ENCODE measurements at places on chromosomes 5 and 9.

GRCh38 chr9:124813501-124814163, 36.7 kb downstream of the OLFML2A start:
- no peak for DNase-seq

- no peak for DNase-seq
Observed at GRCh38 chr9:134678206-134678605, 36.6 kb downstream of the COL5A1 start.

DNA sequence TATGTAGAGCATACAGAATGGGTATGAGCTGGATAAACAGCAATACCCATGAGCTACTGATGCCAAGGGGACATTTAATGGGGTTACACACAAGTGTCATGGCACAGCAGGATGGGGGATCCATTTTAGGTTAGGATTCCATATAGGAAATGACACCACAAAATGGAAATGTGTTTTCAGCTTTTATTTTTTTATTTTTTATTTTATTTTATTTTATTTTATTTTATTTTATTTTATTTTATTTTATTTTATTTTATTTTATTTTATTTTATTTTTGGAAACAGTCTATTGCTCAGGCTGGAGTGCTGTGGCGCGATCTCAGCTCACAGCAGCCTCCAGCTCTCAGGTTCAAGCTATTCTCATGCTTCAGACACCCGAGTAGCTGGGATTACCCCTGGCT, 11.6 kb downstream of the ZNF474 start:
- no peak for DNase-seq

- no peak for DNase-seq
Observed at GRCh38 chr5:97065475-97065874, 76.9 kb downstream of the LIX1 start.

GRCh38 chr9:126395439-126396212, 69.0 kb downstream of the MVB12B start:
- no peak for DNase-seq

DNA sequence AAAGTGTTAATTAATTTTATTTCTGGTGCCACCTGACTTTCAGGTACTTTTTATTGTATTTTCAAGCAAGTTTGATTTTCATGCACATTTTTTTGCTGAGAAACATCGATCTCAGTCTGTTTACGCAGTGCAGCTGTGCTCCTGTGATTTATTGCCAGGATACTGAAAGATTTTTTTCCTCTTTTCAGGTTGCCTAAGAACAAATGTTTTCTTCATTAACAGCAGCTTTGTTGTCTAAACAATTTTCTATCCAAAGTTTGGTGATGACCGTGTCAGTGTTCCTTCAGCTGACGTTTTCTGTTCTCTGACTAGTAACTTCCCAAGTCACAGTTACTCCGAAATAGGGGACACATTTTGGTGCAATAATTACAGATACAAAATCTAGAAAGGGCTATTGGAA, 78.1 kb downstream of the VCAN start:
- no peak for DNase-seq

DNA sequence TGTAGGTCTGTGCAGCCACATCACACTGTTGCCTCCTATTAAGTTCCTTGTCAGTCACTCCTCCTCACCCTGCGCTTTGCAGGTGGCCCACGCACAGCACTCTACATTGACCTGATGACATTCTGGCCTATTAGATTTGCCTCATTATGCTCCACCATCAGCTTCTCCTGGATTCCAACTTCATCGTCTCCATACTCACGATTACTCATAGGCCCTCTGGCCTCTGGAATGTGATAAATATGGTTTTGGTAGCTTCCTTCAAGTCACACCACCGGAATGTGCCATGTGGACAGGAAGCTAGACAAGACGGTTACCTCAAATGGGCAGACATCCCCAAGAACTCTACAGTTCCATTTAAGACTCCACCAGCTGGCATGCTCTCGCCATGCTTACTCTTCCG, 158.0 kb upstream of the LHFPL2 start:
- DNase-seq: no peak

DNA sequence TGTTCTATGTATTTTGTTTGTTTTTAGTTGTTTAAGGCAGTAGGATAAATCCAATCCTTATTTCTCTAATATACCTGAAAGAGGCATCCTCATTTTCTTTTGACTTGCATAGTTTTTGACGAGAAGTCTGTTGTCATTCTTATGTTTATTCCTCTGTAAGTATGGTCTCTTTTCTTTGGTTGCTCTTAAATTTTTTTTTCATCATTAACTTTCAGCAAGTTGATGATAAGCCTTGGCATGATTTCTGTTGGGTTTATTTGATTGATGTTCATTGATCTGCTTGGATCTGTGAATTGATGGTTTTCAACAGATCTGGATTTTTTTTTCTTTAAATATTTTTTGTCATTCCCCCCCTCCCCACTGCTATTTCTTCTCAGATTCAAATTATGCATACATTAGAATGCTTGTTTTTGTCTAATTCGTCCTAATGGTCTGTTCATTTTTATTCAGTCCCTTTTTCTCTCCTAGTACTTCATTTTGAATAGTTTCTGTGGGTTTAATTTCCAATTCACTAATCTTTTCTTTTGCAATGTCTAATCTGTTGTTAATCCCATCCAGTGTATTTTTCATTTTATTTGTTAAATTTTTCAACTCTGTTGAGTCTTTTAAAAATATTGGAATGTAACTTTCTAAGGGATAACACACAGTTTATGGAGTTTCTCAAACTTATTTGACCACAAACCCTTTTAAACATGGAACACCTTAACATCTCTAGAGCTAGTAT, 495.9 kb downstream of the CSNK1G3 start:
- DNase-seq: no peak

DNA sequence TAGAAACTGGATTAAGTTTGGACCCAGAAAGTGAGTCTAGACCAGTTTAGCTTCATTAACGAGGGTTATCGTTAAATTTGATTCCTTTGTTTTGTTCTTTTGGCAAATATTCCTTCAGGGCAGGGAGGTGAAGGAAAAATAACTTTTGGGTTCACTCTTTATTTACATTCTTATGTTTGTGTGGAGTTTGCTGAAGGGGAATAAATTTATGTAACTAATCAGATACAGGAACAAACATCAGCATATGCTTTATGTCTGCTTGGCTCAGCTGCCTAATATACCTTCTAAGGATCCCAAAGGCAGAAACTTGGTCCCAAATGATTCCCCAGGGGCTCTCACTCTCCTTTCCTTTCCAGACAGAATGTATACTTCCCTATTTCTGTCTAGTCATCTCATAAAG, 132.4 kb downstream of the MCTP1 start:
- no peak for DNase-seq

DNA sequence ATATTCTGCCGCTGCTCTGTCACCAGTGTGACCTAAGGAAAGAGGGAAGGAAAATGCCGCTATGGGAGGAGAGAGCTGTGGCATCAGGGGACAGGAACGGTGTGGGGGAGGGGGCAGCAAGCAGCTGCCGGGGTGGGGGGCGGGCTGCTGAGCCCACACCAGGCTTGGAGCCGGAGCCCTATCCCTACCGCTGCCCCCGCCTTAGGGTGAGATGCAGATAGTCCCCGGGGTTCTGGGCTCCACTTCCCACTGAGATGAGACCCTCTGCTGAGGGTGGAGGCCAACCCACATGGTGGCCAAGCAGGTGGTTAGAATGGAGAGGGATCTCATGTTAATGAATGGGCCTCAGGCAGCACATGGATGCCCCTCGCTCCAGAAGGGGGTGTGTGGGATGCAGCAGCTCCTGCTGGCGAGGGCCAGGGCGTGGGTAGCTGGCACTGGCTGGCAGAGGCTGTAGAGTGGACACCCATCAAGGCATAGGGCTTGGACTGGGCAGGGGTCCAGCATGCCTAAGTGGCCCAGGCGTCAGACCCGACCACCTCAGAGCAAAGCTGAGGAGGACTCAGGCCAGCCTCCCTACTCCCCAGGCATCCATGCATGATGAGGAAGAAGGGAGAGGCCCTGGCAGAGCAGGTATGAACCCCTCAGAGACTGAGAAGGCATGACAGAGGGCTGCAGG, 131.5 kb downstream of the ZNF354C start:
- no peak for DNase-seq

- DNase-seq: no peak
Observed at GRCh38 chr5:112694853-112695709, 42.6 kb upstream of the APC start.

- peak; percentile 29 for DNase-seq
Observed at GRCh38 chr9:92711844-92712243, 41.9 kb upstream of the IPPK start.

DNA sequence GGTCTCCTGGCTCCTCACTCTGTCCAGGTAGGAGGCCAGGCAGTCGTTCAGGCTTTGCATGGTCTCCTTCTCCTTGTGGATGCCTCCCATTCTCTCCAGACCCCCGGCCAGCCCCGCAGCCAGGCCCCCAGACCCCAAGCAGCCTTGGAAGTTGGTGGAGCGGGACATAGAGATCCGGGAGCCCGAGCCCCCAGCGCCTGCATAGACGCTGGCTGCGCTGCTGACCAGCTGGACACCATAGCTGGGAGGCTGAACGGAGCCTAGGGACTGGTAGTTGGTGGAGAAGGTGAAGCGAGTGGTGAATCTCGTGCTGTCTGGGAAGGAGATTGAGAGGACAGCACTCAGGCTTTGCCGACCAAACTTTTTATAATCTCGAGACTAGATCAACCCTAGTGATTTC, 35.9 kb downstream of the FOXI1 start:
- no peak for DNase-seq

GRCh38 chr9:36174271-36174670, 5.1 kb downstream of the CCIN start:
- no peak for DNase-seq

GRCh38 chr9:95406121-95406520, 88.6 kb upstream of the FANCC start:
- no peak for DNase-seq

DNA sequence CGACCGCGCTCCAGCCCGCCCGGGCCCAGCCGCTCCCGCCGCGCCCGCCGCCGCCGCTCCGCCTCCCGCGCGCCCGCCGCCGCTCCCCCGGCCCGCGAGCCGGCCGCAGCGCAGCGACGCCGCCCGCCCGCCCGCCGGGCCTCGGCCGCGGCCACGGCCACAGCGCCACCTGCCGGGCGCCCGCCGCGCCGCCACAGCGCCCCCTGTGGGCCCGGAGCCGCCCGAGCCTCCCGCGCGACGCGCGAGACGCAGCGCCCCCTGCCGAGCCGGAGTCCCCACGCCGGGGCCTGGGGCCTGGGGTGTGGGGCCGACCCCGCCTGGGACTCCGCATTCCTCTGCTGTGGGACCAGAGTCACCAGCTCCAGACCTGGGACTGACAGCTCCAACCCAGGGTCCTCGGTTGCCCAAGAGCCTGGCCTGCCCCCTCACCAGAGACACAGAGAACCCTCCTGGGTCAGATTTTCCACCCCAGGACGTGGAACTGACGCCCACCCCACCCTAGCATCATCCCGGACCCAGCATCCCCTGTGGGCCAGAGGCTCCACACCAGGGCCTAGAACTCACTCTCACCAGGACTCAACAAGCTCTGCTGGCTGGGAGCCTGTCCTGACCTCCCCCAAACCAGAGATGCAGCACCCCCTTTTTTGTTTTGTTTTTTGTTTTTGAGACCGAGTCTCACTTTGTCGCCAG, at the start of gene RAPGEF1:
Gene RAPGEF1 (minus strand): TSS at position 118 of the 690 bp plus-strand sequence. CDS start 246 bp downstream, outside the sequence.
- peak; percentile 85 for DNase-seq

DNA sequence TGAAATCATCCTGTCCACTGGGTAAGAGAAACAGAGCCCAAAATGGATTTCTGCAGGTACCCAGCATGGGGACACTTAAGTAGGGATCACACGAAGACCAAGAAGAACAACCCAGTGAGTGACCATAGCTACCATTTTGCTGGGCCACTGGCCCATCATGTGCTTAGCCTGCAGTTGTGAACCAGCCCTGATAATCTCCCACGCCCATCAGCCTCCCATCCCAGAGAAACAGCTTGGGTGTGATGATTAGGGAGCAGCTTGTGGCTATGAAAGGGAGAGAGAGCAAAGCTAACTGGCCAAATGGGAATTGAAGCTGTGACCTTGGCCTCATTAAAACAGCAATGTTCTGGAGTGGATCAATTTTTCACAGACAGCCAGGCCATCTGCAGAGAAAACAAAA, 138.5 kb downstream of the SLC24A2 start:
- no peak for DNase-seq

GRCh38 chr9:126880947-126881332, 20.5 kb downstream of the ZBTB34 start:
- no peak for DNase-seq

DNA sequence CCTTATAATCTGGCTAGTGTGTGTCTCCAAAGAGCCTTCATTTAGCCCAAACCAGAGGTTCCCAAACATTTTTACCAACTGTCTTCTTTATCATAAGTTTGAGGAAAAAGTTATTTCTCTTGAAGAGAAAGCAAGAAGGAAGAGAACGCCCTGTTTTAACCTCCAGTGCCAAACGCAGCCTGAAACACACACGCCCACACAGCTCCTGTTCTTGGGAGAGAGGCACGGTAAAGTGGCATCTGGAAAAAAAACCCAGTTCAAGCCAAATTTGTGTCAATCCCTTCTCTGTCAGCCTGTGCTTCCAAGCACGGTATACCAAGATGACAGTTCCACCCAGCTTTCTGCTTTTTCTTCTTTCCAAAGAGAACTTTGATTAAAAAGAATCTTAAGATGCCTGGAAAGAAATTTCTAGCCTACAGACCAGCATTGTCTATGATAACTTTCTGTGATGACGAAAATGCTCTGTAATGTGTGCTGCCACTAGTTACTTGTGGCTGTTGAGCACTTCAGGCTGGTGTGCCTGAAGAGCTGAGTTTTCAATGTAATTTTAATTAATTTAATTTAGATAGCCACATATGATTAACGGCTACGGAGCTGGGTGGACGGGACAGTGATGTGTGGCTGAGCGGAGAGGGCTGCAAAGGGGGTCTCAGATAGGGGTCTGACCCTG, 62.3 kb downstream of the ACER2 start:
- no peak for DNase-seq

DNA sequence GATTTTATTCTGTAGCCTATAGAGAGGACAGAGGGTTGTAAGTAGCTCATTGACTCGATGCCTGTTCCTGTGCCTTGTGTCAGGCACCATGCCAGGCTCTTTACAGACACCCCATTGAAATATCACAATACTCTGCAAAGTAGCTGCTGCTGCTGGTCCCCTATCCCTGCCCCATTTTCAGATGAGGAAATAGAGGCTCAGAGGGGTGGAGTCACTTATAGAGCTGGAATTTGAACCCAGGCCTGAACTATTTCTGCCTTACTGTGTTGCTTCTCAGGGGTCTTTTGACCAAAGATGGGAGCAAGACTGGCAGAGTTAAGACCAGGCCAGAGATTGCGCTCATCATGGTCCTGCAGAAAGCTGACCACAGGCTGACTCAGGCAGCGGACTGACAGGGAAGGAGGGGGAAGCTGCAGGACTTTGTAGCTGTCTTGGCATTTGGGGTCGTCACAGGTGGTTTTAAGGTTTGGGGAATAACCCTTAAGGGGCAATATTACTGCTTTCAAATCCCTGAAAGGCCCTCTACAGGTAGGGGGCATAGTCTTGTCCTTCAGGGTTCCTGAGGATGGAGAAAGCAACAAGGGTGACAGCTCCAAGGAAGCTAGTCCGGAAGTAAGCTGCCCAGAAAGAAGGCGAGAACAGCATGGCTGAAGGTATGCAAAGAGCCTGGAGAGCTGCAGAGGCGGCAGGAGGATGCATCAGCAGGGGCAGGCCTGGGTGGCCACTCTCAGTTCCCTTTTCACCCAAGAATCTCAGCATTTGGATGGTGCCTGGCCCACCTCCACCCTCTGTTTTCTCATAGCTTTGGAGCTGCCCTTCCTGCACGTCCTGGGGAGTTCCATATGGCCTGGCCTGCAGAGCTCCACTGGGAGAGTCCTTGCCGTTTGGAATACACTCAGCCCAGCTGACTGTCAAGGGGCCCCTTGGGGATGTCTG, 18.3 kb upstream of the NDST1 start:
- DNase-seq: peak; percentile 86

- DNase-seq: no peak
Observed at GRCh38 chr5:57550132-57550531, 67.5 kb upstream of the ACTBL2 start.

- no peak for DNase-seq
Observed at GRCh38 chr9:128054087-128054486, 13.0 kb downstream of the NAIF1 start.

Data from GM10248 (cell line).